ENCODE measurements at places on chromosomes 6 and 20.

DNA sequence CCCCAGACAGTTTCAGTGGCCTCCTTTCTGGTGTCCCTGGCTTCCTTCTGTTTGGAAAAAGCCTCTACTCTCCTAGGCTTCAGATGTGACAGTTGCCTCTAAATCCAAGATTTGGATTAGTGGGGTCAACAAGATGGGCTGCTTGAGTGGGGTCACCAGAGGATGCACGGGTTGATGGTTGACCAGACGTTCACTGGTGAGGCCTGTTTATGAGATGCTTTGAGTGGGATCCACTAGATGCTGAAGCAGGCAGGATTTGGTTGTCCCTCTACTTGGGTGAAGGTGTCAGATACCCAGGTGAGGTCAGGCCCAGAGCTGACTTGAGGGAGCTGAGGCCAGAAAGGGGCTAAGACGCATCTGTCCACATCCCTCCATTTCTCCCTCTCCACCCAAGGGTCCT is 8.1 kb upstream of the DLGAP4 start:
- no peak for DNase-seq

GRCh38 chr6:48080227-48081009 is 30.6 kb downstream of the PTCHD4 start:
- DNase-seq = no peak

- no peak for DNase-seq
These were observed 8.6 kb downstream of the AARS2 start for GRCh38 chr6:44304282-44305199.

GRCh38 chr6:119333707-119334295 is 15.8 kb downstream of the MAN1A1 start:
- DNase-seq = no peak

- DNase-seq = no peak
These were observed 81.8 kb upstream of the GPR6 start for GRCh38 chr6:109896341-109896740.

DNA sequence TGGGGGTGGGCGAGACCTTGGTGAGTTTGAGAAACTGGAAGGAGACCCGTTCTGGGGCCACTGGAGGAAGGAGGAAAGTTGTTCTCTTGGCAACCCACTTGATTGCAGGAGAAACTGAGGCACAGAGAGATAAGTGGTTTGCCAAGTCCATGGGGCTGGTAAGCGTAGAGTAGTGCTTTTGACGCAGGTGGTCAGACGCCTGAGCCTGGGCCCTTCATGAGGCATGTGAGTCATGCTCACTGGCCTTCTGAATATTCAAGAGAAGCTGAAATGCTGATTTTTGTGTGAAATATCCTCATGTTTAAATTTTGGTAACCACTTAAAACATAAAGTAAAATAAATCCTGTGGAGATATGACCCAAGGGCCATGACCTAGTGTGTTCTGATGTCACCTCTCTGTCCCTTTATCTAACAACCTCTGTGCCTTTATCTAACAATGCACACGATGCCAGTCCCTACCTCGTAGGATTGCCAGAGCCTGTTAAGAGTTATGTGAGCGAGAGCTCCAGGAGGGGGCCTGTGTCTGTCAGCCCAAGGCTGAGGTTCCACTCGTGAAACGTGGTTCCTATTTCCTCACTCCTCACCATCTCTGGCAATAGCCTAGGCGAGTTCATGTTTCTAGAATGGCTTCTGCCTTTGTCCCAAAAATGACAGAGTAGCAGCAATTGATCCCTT is 32.8 kb upstream of the PMEPA1 start:
- DNase-seq = no peak

- DNase-seq = no peak
These were observed 554.8 kb downstream of the DHX35 start for GRCh38 chr20:39516964-39517363.

DNA sequence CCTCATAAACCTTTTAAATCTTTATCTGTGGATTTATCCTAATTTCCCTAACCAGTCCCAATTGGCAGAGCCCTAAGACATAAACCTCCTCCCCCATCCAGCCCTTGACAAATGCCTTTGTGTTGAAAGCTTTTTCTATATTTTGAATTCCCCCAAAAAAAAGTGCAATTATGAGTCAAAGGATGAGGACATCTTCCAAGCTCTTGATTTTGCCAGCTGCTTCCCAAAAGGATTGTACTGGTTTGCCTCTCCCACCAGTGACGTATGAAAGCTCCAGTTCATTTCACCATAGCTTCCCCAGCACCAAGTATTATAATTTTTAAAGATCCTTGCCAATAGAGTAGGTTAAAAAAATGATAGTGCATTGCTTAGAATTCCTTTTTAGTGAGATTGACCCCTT is 38.9 kb downstream of the SIRPA start:
- no peak for DNase-seq

- DNase-seq = peak; percentile 41
These were observed 49.3 kb upstream of the MYL9 start for GRCh38 chr20:36491901-36492617.

- no peak for DNase-seq
These were observed 43.2 kb downstream of the PREP start for GRCh38 chr6:105359419-105360370.

DNA sequence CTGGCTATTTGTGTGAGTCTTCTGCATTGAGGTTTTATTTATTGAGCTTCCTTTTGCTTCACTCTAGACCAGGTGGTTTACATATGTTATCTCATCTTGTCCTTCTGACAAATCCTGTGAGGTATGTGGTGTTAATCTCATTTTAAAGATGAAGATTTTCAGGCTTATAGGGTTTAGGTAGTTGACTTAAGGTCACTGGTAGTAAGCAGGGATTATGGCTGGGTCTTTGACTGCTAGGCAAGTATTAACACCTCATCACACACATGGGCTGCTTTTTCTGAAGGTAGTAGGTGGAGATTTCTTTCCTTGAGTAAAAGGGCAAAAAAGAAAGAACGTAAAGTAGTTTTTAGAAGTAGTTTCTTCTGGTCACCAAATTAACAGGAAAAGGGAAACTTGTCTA is 72.6 kb downstream of the CDKAL1 start:
- DNase-seq = no peak

DNA sequence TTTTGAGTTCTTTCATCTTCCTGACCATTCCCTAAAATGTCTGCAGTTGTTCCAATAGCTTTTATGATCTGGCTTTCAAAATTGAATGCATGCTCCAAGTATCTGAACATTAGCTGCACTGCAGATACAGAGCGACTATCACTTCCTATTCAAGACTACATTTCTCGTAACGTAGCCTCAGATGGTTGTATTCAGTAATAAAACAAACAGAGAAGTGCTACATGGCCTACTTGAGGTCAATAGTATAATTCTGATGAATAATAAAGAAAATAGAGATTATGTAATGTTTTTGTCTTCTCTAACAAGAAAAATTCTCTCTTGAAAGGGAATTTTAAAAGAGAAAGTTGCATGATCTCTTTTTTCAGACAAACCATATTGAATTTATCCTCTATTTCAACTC is 333.9 kb upstream of the IRAK1BP1 start:
- no peak for DNase-seq

- DNase-seq = no peak
These were observed 300.7 kb downstream of the TENT5A start for GRCh38 chr6:81451787-81452186.

DNA sequence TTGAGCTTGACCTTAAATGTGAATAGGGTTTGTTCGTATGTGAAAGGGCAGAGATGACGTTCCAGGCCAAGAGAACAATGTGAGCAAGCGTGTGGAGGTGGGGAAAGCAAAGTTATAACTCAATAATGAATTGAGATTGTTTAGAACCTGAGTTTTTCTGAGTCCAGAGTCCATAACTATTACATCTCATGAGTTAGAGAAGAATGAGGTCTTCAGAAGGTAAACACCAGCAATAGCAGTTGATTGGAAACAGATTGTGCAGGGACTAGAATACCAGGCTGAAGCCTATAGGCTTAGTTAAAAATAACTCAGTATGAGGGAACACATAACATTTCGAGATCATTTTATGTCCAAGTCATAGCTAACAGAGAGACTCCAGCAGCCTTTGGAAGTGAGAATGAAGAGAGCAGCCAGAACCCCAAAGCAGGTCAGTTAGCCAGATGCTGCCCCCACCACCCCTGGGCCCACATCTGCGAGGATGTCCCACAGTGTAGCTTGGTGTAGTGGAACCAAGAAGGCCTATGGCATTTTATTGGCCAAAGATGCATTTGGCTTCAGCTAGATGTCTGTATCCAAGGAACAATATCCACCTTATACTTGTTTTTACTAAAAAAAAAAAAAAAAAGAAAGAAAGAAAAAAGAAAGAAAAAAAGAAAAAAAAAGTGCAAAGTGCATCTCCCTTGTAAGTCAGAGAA is 121.7 kb downstream of the TNFRSF21 start:
- no peak for DNase-seq

DNA sequence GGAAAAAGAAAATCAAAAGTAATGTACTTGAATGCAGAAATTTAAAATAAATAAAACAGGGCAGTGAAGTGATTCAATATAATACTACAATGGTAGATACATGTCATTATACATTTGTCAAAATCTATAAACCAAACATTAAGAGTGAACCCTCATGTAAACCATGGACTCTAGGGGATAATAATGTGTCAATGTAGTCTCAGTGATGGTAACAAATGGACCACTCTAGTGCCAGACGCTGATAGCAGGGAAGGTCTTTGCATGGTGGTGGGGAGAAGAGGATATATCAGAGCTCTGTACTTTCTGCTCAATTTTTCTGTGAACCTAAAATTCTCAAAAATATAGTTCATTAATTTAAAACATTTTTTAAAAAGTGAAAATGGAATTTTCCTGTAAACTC is 19.8 kb upstream of the STXBP5 start:
- no peak for DNase-seq

DNA sequence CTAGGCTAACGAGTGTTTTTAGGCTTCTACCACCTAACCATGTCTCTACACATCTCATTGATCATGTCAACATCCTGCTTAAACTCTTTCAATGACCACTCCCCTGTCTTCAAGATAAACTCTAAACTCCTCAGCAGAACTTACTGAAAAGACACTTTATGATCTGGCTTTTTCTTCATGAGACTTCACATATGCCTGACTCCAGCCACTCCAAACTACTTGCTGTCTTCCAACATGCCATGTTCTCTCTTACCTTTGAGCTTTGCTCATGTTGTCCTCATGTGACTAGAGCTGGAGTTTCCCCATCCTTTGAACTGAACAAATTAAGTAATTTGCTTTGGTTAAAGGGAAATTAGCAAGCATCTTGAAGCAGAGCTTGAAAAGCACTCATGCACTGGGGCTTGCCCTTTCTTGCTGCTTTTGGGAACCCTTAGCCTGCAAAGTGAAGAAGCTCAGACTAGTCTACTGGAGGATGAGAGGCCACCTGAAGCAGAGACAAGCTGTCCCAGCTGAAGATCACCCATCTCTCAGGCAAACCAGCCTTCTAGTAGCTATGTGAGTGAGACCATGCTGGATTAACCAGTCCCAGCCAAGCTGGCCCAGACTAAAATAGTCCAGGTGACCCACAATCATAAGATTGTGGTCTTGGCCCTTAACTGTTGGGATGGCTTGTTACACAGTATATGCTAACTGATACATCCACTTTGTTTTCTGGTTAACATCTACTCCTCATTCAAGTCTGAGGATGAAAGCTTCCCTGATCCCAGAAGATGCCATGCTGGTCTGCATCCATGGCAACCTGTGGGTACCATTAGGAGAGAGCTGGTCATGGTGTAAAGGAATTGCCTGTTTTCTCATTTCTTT is 235.8 kb downstream of the GMPR start:
- no peak for DNase-seq

- no peak for DNase-seq
These were observed 28.3 kb downstream of the C6orf132 start for GRCh38 chr6:42113936-42114636.

GRCh38 chr6:122736163-122736562 is 43.4 kb upstream of the FABP7 start:
- no peak for DNase-seq

- DNase-seq = no peak
These were observed 28.5 kb downstream of the SLX4IP start for GRCh38 chr20:10463622-10464021.

DNA sequence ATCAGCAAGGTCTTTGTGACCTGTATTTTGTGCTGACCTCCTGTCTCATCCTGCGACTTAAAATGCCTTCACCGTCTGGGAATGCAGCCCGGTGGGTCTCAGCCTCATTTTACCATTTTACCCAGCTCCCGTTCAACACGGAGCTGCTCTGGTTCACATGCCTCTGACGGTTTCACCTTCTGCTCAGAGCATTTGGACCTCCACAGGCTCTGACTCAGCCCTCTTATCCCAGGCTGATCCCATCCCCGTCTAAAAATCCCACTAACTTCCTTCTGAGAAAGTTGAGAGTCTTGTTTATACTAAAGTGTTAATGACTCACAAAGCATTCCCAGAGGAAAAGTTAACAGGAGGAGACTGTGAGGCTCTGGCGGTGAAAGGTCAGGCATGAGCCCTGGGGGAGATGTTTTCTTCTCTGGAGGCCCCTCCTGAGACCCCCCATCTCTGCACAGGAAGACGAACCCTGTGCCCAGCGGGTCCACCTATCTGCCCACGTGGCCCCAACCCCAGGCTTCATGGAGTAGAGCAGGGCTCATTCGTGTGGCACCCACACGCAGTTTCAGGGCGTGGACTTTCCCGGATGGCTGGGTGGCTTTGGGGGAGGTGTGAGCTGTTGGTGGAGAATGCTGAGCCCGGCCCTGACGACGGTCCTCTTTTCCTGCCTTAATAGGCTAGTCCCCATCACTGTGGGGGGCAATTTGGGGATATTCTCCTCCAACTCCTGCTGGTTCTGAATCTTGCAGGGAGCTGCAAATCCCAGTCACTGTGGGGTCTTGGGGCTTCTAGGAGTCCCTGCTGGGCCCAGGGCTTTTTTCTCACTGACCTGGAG is 3.3 kb upstream of the BIRC7 start:
- DNase-seq = no peak

DNA sequence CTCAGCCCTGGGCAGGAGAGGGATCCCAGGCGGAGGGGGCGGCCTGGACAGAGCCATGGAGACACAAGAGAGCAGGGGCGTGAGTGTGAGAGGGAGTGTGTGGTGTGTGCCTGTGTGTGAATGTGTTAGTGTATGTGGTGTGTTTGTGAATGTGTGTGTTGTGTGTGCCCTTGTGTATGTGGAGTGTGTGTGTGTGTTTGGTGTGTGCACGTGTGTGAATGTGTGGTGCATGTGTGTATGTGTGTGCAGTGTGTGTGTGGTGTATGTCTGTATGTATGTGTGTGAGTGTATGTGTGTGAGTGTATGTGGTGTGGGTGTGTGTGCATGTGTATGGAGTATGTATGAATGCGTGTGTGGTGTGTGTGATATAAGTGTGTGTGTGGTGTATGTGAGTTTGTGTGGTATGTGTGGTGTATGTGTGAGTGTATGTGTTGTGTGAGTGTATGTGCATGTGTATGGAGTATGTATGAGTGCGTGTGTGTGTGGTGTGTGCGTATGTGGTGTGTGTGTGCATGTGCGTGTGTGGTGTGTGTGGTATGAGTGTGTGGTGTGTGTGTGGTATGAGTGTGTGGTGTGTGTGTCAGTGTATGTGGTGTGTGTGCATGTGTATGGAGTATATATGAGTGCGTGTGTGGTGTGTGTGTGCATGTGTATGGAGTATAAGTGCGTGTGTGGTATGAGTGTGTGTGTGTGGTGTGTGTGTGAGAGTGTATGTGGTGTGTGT is 175.2 kb upstream of the AFDN start:
- no peak for DNase-seq

- no peak for DNase-seq
These were observed 24.8 kb upstream of the MYT1 start for GRCh38 chr20:64139199-64140060.

- DNase-seq = no peak
These were observed 17.8 kb downstream of the ME1 start for GRCh38 chr6:83413068-83413467.

- no peak for DNase-seq
These were observed 87.1 kb upstream of the GJE1 start for GRCh38 chr6:142045380-142046278.

Data from femur (tissue), 1 donor.